ENCODE measurements at places on chromosomes 6 and 20.

GRCh38 chr20:52039790-52040189 lies 151.8 kb downstream of the ZFP64 start:
- no peak for DNase-seq

DNA sequence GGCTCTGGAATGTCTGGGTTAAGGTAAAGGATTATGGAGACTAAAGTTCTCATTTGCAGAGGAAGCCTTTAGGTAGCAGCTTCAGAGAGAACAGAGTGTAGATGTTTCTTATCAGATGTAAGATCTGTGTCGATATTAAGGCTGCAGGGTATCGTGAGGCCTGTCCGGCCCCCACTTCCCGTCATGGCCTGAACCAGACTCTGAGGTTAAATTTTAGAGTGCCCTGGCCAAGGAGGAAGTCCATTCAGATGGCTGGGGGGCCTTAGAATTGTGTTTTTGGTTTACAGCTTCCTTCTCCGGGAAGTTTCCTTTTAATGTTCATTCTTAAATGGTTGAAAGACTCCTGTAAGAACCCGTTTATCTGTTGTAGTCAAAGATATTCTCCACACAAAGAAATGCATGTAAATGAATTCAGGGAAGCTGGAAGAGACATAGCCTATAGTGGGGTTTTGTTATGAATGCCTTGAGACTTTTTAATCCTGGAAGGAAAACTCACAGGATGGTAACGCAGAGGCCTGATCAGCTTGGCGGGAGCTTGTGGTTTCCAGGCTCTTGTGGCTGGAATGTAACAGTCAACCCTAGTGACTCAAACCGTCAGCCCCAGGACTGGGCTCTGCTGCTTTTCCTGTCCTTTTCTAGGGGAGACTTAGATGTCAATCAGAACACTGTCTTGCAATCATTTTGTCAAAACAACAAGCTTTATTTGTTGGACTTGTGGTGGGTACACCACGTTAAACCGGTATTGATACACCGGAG lies 34.7 kb downstream of the KIF25 start:
- no peak for DNase-seq

GRCh38 chr6:108736832-108737231 lies 111.4 kb upstream of the ARMC2 start:
- no peak for DNase-seq

- no peak for DNase-seq
These were observed 403.0 kb downstream of the CD83 start for GRCh38 chr6:14520536-14520935.

- DNase-seq = no peak
These were observed 334.9 kb upstream of the JARID2 start for GRCh38 chr6:14910692-14911547.

- no peak for DNase-seq
These were observed 43.7 kb downstream of the KCNQ5 start for GRCh38 chr6:72665599-72665998.

- DNase-seq = no peak
These were observed 35.7 kb downstream of the KCNQ5 start for GRCh38 chr6:72657407-72658197.

DNA sequence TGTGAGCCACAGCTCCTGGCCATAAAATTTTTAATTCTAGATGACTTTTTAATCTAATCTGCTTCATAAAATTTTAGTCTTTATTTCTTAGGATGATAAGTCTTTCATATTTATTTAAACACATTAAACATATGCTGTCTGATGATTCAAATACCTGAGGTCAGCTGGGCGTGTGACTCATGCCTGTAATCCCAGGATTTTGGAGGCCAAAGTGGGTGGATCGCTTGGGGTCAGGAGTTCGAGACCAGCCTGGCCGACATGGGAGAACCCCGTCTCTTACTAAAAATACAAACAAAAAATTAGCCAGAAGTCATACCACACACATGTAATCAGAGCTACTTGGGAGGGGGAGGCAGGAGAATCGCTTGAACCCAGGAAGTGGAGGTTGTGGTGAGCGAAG lies 53.1 kb downstream of the RBM24 start:
- no peak for DNase-seq

DNA sequence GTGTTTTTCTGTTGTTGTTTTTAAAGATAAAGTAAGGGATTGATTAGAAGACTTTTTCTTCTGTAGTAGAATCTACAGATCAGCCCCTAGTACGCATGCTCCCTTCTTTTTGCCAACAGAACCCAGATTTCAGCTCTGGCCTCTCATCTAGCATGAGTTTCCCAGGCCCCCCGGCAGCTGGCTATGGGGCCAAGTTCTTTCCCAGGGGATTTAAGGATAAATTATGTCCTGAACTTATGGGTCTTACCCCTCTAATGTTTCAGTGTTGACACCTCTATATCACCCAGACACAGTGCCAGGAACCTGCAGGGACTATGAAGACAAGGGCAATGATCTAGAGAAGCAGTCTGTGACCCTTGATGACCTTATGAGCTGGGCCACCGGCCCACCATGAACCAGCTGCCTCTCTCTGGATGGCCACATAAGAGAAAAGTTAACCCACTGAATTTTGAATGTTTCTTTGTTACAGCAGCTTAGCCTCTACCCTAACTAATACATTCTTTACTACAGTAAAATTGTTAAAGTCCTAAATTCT lies 150.5 kb downstream of the UNC5CL start:
- DNase-seq = peak; percentile 37

GRCh38 chr6:2485116-2485515 lies 239.7 kb upstream of the GMDS start:
- no peak for DNase-seq

- no peak for DNase-seq
These were observed 78.5 kb upstream of the AHI1 start for GRCh38 chr6:135576055-135576454.

- no peak for DNase-seq
These were observed 94.6 kb downstream of the SNAP25 start for GRCh38 chr20:10313215-10313614.

GRCh38 chr20:10547276-10548114 lies 112.4 kb downstream of the SLX4IP start:
- no peak for DNase-seq

GRCh38 chr6:8084586-8084985 lies 17.8 kb downstream of the EEF1E1 start:
- no peak for DNase-seq

GRCh38 chr6:137849181-137849980 lies 17.7 kb upstream of the TNFAIP3 start:
- DNase-seq = no peak

GRCh38 chr20:63381781-63382431 lies 20.8 kb upstream of the CHRNA4 start:
- peak; percentile 53 for DNase-seq

DNA sequence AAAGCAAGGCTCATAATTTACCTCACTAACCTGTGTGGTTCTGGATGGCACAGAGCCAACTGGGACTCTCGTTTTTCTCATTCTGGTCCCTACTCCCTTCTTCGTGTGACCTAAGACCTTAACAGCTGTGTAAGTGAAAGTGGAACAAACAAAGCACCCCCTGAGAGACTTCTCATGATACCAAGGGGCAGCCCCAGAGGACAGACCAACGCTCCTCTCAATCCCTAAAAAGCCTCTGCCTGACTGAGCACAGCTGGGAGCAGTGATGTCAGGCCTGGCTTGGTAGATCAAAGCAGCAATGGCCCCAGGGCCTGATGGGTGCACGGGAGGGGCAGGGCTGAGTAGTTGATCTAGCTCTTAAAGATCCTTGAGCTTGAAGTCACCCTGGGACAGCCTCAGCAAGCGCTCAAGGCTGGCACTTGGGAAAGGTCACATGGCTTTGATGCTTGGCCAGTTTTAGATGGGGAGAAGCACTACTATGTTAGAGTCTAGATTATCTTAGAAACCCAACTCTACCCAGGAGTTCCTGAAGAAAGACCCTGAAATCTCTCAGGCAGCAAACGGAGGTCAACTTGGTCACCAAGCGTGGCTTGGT lies 16.2 kb upstream of the TGM2 start:
- DNase-seq = no peak

DNA sequence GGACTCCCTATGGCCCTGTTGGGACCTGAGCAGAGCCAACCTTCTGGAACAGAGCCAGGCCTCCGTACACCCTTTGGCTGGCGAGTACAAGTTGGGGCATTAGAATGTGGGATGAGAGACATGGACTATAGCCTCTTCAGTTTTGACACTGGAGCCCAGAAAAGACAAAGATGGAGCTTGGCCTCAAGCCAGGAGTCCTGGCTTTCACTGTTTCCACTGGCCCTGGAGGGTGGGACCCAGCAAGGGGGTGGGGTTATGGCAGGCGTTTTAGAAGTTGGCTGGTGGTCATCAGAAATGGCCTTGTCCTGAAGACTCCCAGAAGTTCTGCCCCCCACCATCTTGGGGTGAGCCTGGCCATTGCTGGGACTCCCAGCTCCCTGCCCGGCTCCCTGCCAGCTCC lies 21.8 kb downstream of the ITPR3 start:
- DNase-seq = no peak

GRCh38 chr6:7777074-7777473 lies 51.2 kb downstream of the BMP6 start:
- peak; percentile 55 for DNase-seq

- DNase-seq = no peak
These were observed 9.7 kb upstream of the THBS2 start for GRCh38 chr6:169263374-169263773.

- DNase-seq = no peak
These were observed 744.2 kb downstream of the MAFB start for GRCh38 chr20:39944861-39945260.

GRCh38 chr6:75167325-75167724 lies 38.5 kb downstream of the COL12A1 start:
- DNase-seq = no peak

DNA sequence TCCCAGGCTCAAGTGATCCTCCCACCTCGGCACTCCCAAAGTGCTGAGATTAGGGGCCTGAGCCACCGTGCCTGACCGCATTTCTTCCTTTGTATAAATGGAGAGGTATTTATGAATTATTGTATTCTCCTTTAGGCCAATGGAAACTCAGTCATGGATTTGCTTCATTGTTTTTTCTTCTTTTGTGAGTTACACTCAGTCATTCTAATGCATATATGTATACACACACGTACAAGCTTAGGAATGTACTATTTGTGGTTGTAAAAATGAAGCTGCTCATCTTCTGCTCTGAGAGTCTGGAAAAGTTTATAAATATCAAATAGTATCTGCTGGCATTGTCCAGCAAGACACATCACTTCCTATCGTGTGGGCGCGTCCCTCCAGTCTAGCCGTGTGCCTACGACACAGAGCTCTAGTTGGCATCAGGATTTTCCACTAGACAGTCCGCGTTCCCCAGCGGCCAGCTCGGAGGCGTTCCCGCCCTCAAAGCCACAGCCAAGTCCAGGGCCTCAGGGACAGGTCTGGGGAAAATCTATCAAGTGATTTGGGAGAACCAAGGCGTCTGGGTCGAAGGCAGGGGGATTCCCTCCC lies 215.2 kb downstream of the NFATC2 start:
- DNase-seq = no peak

DNA sequence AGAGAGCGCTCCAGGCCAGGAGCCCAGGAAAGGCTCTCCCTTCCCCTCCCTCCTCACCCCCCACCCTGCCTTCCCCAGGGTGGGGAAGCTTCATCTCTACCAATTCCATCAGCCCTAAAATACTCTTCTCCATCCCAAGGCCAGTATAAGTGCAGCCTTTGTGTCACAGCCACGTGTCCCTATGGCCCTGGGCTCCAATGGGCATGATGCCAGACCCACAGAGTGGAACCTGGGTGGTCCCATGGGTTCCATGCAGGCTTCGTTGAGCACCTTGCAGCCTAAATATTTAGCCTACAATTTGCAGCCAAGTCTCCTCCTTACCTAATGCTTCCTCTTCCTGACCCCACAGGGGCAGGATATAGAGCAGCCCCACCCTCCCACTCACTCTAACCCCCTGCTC lies 976 bp upstream of the MATN4 start:
- no peak for DNase-seq

DNA sequence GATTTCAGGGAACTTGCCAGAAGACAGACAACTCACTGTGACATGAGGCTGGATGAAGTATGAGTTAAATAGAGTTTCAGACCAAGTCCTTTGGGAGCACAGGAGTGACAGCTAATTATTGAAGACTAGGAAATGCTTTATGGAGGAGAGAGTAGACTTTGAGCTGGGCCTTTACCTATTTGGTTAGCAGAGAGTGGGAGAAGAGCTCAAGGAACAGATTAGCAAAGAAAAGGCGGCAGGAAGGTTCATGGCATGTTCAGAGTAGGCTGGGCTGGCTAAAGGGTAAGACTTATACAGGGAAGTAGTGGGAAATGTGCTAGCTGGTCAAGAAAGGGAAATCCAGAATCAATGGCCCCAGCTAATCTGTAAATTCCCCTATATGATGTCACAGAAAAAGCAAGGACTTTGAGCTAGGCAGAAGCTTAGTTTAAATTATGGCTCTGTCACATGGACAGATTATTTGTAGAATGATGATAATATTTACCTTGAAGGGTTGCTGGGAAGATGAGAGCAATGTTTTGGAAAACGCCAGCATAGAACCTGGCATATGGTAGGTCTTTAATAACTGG lies 19.0 kb downstream of the CEP250 start:
- no peak for DNase-seq

GRCh38 chr6:113672491-113673149 lies 184.5 kb upstream of the MARCKS start:
- DNase-seq = no peak

- no peak for DNase-seq
These were observed 115.2 kb upstream of the RNF24 start for GRCh38 chr20:4130404-4131189.

GRCh38 chr20:46358346-46359058 lies 47.9 kb downstream of the ELMO2 start:
- DNase-seq = no peak

- DNase-seq = no peak
These were observed 26.5 kb downstream of the FYN start for GRCh38 chr6:111846492-111847409.

DNA sequence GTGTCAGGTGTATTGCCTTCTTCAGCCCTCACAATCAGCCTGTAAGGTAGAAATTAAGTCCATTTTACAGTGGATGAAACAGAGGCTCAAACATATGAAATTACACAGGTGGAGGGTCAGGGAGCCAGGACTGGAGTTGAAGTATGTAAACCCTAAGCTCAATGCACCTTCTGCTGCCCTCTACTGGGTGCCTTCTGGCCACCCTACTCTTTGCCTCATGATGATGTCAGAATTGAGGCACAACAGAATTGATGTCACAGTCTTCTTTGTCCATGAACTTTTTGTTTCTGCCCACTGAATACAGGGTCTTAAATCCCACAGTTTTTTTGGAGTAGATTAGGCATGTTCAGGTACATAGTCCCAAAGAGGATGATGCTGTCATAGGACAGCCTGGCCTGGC lies 400.8 kb upstream of the CHD6 start:
- DNase-seq = peak; percentile 55

- DNase-seq = peak; percentile 63
These were observed 59.3 kb upstream of the JAG1 start for GRCh38 chr20:10733122-10733521.

DNA sequence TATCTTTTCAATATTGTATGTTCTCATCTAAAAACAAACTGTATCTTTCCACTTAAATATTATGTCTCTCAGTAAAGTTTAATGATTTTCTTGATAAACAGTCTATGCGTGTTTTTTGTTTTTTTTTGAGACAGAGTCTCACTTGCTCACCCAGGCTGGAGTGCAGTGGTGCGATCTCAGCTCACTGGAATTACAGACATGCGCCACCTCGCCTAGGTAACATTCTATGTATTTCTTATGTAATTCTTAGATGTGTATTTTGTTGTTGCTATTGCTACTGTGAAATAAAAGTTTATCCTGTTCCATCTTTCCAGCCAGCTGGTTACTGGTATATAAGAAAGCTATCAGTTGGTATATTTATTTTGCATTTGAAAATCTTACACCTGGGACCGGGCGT lies 29.4 kb downstream of the ABHD12 start:
- DNase-seq = no peak

- no peak for DNase-seq
These were observed 105.1 kb downstream of the IRF4 start for GRCh38 chr6:496649-497048.

- DNase-seq = no peak
These were observed 605 bp upstream of the PPP1R16B start for GRCh38 chr20:38804682-38805501.
